HCT116 (cell line): ENCODE measurements at places on chromosomes 7 and 10.

GRCh38 chr7:156158693-156159092 is 346.4 kb upstream of the SHH start:
- H3K4me3 ChIP-seq = no peak overlapping the region
- no peak overlapping the region for H3K27ac ChIP-seq
- H3K4me1 ChIP-seq = peaks cover 6% of the 10 kb centered on the region; the same call in 1 of the 2 replicates
- DNase-seq = no peak

DNA sequence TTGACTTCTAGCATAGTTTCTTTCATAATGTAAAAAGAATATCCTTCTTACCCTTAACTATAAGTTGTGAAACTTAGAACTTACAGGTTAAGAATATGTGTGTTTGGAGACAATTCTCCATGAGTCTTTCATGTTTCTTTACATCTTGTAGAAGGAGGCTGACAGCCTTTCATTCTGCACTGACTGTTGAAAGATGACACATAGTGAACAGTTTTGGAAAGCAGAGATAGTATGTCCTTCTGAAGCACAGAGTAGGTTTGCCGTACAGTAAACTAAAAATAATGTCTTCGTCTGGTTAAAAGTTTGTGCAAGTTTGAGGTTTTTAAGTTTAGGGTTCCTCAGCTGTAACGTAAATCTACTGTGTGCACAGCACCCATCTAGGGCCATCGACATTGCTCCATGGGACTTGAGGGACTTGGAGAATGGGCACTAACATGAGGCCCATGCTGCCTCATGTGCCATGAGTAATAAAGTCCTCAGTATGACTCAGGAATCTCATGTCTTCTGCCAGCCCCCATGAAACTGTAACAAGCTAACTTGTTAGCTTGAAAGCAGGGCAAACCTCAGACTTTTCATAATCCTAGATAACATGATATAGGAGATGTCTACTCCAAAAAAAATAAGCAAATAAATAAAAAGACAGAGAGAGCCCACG is 24.5 kb upstream of the ELAPOR2 start:
- no peak overlapping the region for H3K27ac ChIP-seq
- DNase-seq = no peak
- H3K4me3 ChIP-seq = no peak overlapping the region
- no peaks in the 10 kb centered on the region for H3K36me3 ChIP-seq
- no peaks in the 10 kb centered on the region for H3K4me1 ChIP-seq
- H3K27me3 ChIP-seq = no peaks in the 10 kb centered on the region

- no peaks in the 10 kb centered on the region for H3K4me1 ChIP-seq
- no peak for DNase-seq
- no peak overlapping the region for H3K27ac ChIP-seq
- no peak overlapping the region for H3K4me3 ChIP-seq
These were observed 11.3 kb downstream of the OIT3 start for GRCh38 chr10:72904806-72905205.

DNA sequence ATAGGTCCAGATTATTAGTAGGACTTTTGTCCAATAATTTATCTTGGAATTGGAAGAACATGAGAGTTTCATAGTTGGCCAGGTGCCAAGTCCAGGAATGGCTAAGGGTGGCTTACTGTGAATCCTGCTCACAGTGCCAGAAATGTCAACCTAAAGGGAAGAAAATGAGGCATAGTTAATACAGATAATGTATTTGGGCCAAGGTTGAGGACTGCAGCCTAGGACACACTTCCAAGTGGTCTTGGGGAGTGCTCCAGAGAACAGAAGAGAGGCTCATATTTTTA is 78.2 kb downstream of the MAPK8 start:
- H3K4me3 ChIP-seq = no peak overlapping the region
- no peaks in the 10 kb centered on the region for H3K36me3 ChIP-seq
- no peak overlapping the region for H3K27ac ChIP-seq
- H3K4me1 ChIP-seq = no peaks in the 10 kb centered on the region; the same call in 1 of the 2 replicates

GRCh38 chr7:27863880-27864279 is 123.9 kb downstream of the TAX1BP1 start:
- no peak overlapping the region for H3K27ac ChIP-seq
- H3K27me3 ChIP-seq = no peaks in the 10 kb centered on the region
- DNase-seq = no peak
- H3K36me3 ChIP-seq = no peaks in the 10 kb centered on the region
- no peaks in the 10 kb centered on the region for H3K4me1 ChIP-seq

- H3K4me1 ChIP-seq = peaks cover 28% of the 10 kb centered on the region
- no peak overlapping the region for H3K4me3 ChIP-seq
- no peak overlapping the region for H3K27ac ChIP-seq
These were observed 983 bp downstream of the FZD8 start for GRCh38 chr10:35640951-35641675.

DNA sequence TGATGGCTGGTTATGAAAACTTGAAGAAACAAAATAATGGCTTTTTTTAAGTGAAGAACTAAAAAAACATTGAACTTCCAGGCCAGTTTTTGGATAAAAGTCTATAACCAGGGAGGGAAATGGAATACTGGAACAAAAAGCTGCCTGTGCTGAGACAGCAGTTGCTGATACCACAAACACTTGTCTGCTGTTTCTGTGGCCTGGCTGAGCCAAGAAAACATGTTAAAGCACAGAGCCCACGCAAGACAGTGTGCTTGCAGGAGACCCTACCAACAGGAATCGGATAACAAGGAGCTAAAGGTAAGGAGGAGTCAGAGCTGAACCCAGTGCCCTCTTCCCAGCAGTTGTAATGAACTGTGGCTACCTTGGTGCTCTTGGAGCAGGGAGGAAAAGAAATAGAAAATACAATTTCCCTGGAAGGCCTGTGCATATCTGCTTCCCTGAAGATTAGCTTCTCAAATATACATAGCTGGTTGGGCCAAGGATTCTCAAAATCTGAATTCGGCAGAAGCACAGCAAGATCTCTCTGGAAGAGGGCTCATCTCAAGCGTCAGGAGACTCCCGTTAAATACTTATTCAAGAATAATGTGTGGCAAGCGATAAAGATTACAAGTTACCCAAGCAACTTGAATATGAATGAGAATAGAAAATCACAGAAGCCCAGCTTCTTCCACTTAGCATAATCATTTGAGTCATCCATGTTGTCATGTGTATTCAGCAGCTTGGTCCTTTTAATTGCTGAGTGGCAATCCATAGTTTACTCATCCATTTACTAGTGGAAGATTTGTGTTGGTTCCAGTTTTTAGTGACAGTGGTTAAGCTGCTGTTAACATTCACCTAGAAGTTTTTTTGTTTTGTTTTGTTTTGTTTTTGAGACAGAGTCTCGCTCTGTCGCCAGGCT is 87.6 kb downstream of the NOD1 start:
- DNase-seq = no peak
- H3K4me1 ChIP-seq = no peaks in the 10 kb centered on the region
- no peak overlapping the region for H3K4me3 ChIP-seq
- no peak overlapping the region for H3K27ac ChIP-seq
- no peaks in the 10 kb centered on the region for H3K36me3 ChIP-seq

GRCh38 chr7:45970454-45970853 is 49.4 kb upstream of the IGFBP3 start:
- no peak overlapping the region for H3K27ac ChIP-seq
- no peak for DNase-seq
- no peaks in the 10 kb centered on the region for H3K36me3 ChIP-seq
- no peaks in the 10 kb centered on the region for H3K27me3 ChIP-seq
- peaks cover 6% of the 10 kb centered on the region; the same call in 1 of the 2 replicates for H3K4me1 ChIP-seq

DNA sequence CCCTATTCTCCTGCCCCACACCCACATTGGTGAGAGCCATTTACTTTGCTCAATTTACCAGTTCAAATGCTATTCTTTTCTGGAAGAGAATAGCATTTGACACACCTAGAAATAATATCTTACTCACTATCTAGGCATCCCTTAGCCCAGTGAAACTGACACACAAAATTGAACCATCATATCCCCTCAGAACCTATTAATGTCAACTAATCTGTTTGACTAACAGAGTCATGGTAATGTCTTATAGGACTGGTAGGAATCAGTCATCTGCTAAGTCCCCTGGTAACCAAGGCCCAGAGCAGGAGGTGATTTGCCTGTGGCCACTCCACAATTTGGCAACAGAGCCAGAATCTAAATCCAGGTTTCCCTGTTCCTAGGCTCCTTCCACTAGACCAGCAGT is 63.3 kb downstream of the PPP1R3C start:
- no peaks in the 10 kb centered on the region for H3K27me3 ChIP-seq
- H3K4me1 ChIP-seq = no peaks in the 10 kb centered on the region
- DNase-seq = no peak
- H3K36me3 ChIP-seq = no peaks in the 10 kb centered on the region
